ENCODE measurements at places on chromosomes 12 and 14. TPM values are rescaled to one million over a fixed set of nuclear protein-coding genes. Genes with fewer than 3 reads are reported as not detected.

PLA2G1B gene
- 0.19 TPM for polyA plus RNA-seq

UNC79 gene
- polyA plus RNA-seq, result 1.8 TPM

NRIP2 gene
- 0.03 TPM for polyA plus RNA-seq

LMNTD1 gene
- not detected for polyA plus RNA-seq

Data from H1 (cell line).